ENCODE measurements at places on chromosomes 7 and 10. TPM values are rescaled to one million over a fixed set of nuclear protein-coding genes. Genes with fewer than 3 reads are reported as not detected.

MEIG1 gene
- not detected for total RNA-seq

ADRB1 gene
- total RNA-seq = 0.14 TPM

CRPPA gene
- total RNA-seq = 5.3 TPM

CYP3A5 gene
- 1.8 TPM for total RNA-seq

COG5 gene
- 50.2 TPM for total RNA-seq

DUS4L gene
- 6.6 TPM for total RNA-seq

LRRC18 gene
- not detected for total RNA-seq

GSDME gene
- total RNA-seq = 33.4 TPM

ENKUR gene
- not detected for total RNA-seq

VSTM4 gene
- total RNA-seq = 14.9 TPM

ASB10 gene
- total RNA-seq = not detected
